Stimulated activated CD4-positive, alpha-beta T cell treated with anti-CD3 and anti-CD28 coated beads, Interleukin-2, amount 100 ng/mL, for 48 hours (primary cell): ENCODE measurements at places on chromosomes 1 and 21.

DNA sequence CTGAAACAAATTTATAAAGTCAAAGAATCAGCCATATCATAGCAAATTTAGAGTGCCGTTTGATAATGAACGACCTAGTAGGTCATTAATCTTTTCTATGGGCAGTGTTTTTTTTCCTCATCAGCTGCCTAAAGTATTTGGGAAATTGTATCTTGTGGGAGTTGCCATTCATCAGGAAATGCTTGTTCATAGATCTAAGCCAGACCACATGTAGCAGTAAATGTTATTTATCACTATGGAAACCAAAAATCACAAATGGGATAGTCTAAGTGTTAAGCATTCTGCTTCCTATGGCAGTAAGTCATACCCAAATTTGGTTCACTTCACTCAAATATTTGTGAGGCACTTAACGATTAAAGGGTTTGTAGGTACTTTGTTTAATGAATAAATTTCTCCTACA, 52.9 kb downstream of the LRRC8D start:
- no peak for DNase-seq

- DNase-seq: no peak
These were observed 24.8 kb upstream of the ATP2B4 start for GRCh38 chr1:203601716-203602309.

GRCh38 chr1:182391362-182392049, at the start of gene GLUL:
GLUL (minus strand) TSS chr1:182391790; CDS start chr1:182388737, 3,053 bp downstream.
- peak; percentile 53 for DNase-seq

DNA sequence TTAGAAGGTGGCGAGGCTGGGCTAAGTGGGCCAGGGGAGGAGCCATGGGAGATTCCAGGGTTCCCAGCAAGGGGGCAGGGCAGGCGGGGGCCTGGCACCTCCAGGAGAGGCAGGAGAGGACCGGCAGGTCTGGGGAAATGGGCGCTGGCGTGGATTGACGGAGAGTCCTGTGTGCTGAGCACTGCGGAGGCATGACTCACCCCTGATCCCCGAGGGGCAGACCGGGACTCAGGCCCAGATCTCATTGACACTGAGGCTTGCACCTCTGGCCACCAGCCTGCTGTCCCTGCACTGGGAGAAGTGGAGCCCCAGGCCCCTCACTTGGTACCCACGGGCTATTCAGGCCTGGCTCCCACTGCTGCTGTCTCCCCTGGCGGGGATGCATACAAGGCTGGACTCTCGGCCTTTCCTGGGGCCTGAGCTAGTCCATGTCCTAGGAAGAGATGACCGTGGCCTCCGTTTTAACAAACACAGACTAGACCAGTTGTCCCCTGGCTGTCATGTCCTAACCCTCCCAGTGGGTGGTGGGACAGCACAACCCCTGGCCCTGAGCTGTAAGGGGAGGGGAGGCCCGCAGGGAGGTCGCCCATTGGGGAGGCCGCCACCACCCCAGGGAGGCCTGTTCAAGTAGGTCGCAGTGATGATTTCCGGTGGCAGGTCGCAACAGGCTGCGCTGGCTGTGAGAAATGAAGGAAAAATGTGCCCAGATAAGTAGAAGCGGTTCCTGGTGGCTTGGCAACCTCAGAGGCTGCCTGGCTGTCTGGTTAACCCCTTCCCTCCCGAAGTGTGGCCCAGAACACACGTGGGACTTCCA, 39.7 kb downstream of the RIPK4 start:
- no peak for DNase-seq

GRCh38 chr21:31176725-31177124, 138.4 kb upstream of the KRTAP19-8 start:
- DNase-seq: no peak

- no peak for DNase-seq
These were observed 38.4 kb upstream of the SPAG17 start for GRCh38 chr1:118223426-118223825.

DNA sequence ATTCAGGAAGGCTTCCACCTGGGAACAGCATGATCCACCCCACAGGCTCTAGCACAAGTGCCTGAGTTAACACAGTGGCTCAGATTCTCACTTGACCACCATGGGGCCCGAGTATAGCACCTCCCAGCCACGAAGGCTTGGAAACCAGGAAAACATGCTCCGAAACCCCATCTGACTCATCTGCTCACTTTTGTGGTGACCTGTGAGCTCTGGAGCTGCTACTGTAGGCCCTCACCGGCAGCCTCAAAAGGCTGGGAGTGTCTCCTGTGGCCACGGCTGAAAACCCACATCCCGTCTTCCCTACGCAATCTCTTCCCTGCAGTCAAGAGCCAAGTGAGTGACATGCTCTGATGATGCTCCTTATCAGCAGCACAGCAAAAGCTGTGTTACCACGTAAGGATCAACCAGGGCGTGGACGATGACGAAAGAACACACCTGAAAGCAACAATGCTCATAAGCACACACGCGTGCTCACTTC, 81.4 kb downstream of the TGFBR3 start:
- peak; percentile 65 for DNase-seq

DNA sequence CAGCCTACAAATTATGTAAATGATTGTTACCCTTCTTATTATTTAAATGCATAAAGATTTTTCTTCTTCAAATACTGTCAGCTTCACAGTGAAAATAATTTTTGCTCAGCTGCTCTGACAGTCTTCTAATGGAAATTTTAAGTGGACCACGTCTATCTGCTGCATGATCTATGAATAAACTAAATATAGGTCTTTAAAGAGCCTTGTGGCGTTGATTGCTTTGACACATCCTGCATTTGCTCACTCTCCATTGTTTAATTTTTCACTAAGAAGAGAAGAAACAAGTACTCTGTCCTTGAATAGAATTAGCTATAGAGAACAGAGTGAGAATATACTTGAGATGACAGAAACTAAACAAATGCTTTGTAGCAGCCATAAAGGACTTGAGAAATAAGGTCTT, 826.1 kb downstream of the MRPL39 start:
- DNase-seq: no peak

- no peak for DNase-seq
These were observed 56.9 kb upstream of the NRIP1 start for GRCh38 chr21:15121655-15122120.

- DNase-seq: no peak
These were observed 6.2 kb downstream of the TUFT1 start for GRCh38 chr1:151546011-151546925.

DNA sequence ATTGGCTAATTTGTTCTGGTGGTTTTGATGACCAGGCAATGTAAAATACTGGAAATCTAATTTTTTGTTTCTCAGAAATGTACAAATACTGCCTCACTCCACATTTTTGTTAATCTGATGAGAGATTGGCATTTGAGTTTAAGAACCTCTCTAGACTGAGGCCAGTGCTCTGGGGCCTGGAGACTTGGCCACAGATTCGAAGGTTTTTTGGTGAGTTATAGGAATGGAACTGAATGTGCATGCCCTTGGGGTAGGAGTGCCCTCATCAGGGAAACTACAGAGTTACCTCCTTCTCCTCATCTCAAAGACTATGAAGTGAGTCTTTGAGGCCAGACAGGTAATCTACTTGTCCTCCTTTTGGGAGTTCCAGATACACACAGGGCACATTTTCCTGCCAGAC, 347.9 kb downstream of the LTN1 start:
- no peak for DNase-seq

DNA sequence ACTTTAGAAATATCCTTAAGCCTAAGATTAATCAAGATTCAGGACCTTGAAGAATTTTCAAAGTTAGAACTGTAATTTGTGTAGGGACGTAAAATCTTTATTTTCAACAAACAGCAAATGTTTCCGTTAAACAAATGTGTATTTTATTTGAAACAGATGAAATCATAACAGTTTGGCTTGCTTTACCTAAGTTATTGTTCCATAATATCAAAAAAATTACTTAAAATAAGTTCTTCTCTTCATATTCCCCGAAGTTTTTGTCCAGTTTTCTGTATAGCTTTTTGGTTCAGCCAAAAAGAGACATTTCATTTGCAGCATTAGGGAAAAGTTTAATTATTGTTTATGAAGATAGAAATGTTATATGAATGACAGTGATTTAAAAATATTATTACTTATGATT, 100.1 kb downstream of the NFIA start:
- no peak for DNase-seq

DNA sequence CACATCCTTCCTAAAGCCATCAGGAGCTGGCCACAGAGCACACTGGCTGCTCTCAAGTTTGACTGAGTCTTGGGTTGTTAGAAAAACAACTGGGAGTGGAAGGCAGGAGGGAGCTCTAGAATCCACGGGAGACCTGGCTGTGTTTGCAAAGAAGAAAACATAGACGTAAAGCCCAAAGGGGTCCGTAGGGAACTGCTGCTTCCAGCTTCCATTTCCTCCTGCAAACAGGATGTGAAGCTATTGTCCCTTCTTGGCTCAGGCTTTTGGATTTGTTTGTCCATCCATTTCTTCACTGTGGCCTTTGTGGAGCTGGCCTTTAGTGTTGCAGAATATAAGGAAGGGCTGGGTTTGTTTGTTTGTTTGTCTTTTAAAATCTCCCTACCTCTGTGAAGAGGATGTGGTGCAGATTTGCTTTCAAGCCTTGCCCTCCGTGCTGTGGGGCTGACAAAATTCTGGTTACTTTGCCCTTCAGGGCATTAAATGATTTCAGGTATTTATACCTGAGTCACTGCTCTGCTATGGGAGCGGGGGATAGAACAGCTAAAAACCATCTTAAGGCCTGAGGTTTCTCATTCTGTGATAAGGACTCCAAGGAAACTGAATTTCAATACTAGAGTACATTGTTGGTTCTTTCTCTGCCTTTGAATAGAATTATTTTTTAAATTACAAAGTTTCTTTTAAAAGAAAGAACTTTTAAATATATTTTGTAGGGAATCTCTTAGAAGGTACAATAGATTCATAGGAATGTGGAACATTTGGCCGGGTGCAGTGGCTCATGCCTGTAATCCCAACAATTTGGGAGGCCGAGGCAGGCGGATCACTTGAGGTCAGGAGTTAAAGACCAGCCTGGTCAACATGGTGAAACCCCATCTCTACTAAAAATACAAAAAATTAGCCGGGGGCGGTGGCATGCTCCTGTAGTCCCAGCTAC, 74.3 kb downstream of the MPZL1 start:
- DNase-seq: no peak

GRCh38 chr1:173914366-173914871, 2.7 kb downstream of the SERPINC1 start:
- peak; percentile 7 for DNase-seq
